ENCODE measurements at places on chromosomes 11 and 22.

- no peak for DNase-seq
Measured at GRCh38 chr22:22069450-22070370, 87.1 kb upstream of the TOP3B start.

- no peak for DNase-seq
Measured at GRCh38 chr11:5689551-5689983, at the start of gene TRIM22. Gene TRIM22 (plus strand): TSS chr11:5689790. CDS start chr11:5696233, 6,443 bp downstream.

- DNase-seq: no peak
Measured at GRCh38 chr11:83734120-83734519, 448.0 kb upstream of the CCDC90B start.

DNA sequence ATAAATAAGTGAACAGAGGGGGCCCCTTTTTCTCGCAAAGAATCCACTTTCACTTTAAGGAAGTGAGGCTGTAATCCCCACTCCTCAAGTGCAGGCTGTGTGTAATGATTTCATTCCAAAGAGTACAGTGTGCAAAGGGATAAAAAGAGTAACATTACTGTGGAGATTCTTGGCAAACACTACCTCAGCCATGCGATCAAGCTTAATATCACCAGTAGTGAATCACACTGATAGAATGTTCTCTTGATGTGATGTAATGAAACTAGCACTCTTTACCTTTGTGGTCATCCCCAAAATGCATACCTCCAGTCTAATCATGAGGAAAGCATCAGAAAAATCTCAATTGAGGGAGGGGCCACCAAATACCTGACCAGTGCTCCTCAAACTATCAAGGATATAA is 246.1 kb upstream of the CHORDC1 start:
- DNase-seq: no peak
